ENCODE measurements at places on chromosomes 2 and 18. TPM values are rescaled to one million over a fixed set of nuclear protein-coding genes. Genes with fewer than 3 reads are reported as not detected.

Gene TXNDC2
- not detected for total RNA-seq

Gene ASB18
- not detected for total RNA-seq

Gene MAB21L4
- total RNA-seq = not detected

Gene OTOS
- not detected for total RNA-seq

Gene GPBAR1
- 1.2 TPM for total RNA-seq

DNA sequence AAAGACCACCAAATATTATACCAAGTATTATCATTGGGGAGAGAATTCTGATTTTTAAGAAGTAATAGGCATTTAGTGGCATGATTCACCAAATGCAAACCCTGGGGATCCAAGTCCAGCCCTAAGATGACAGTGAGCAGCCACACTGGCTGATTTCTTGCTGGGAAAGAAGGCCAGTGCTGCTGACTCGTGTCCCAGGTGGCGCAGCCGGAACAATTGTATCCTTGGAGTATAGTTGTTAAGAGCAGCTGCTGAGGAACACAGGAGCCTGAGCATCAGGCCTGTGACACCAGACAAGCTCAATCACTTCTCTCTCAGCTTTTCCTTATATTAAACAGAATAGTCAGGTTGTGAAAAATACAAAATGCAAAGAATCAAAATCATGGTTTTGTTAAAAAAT lies 48.4 kb downstream of the LRP1B start:
- no peaks in the 10 kb centered on the region for H3K27me3 ChIP-seq
- H3K27ac ChIP-seq = no peak overlapping the region
- no peaks in the 10 kb centered on the region for H3K4me1 ChIP-seq
- no peaks in the 10 kb centered on the region for H3K36me3 ChIP-seq

DNA sequence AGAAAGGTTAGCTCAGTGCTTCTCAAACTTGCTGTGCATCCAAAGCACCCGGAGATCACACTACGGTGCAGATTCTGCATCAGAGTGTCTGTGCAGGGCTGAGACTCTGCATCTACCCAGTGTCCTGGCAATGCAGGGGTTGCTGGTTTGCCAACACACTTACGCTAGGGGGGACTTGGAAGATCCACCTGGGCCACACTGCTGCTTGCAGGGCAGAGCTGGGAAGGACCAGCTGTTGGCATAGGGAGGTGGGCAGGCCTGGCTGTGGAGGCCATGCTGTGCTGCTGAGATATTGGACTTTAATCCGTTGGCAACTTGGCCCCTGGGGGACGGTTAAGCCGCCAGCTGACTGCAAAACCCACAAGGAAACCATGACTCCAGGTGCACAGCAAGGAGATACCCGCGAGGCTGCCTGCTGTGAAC lies 397.6 kb upstream of the HS6ST1 start:
- H3K27ac ChIP-seq = no peak overlapping the region
- no peaks in the 10 kb centered on the region for H3K36me3 ChIP-seq
- H3K4me1 ChIP-seq = no peaks in the 10 kb centered on the region
- H3K27me3 ChIP-seq = no peaks in the 10 kb centered on the region

- H3K27me3 ChIP-seq = no peaks in the 10 kb centered on the region
- DNase-seq = no peak
- H3K4me1 ChIP-seq = no peaks in the 10 kb centered on the region
- no peak overlapping the region for H3K4me3 ChIP-seq
- no peaks in the 10 kb centered on the region for H3K36me3 ChIP-seq
These were observed 6.9 kb downstream of the CD8A start for GRCh38 chr2:86783615-86784339.

- no peak overlapping the region for H3K4me3 ChIP-seq
- DNase-seq = no peak
- peaks cover 3% of the 10 kb centered on the region for H3K36me3 ChIP-seq
- no peaks in the 10 kb centered on the region for H3K4me1 ChIP-seq
- no peak overlapping the region for H3K27ac ChIP-seq
These were observed 150.3 kb upstream of the DNMT3A start for GRCh38 chr2:25491966-25492532.

DNA sequence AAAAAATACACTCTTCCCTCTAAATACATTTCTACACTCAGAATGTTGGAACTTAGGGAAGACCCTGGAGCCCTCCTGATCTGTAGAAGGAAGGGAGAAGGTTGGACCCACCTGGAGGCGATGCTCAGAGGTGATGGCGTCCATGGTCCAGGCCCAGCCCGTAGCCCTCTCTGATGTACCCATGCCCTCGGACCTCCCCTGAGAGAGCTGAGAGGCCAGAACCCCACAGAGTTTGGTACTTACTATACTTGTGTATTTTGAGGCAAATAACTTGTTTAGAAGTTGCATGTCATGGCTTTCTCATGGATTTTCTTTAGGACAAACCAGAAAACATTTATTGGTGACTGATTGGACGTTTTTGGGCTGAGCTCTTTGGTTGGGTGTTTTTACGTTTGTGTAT lies 10.5 kb downstream of the CTDP1 start:
- H3K36me3 ChIP-seq = peaks cover 5% of the 10 kb centered on the region
- H3K27me3 ChIP-seq = no peaks in the 10 kb centered on the region
- H3K4me1 ChIP-seq = peaks cover 19% of the 10 kb centered on the region
- no peak overlapping the region for H3K27ac ChIP-seq
- H3K4me3 ChIP-seq = no peak overlapping the region

GRCh38 chr2:204505946-204506345 lies 39.3 kb upstream of the PARD3B start:
- no peaks in the 10 kb centered on the region for H3K36me3 ChIP-seq
- no peaks in the 10 kb centered on the region for H3K4me1 ChIP-seq
- DNase-seq = no peak
- H3K27ac ChIP-seq = no peak overlapping the region

GRCh38 chr2:22481486-22482259 lies 903.3 kb upstream of the KLHL29 start:
- no peak for DNase-seq
- no peaks in the 10 kb centered on the region for H3K36me3 ChIP-seq
- no peak overlapping the region for H3K27ac ChIP-seq
- no peaks in the 10 kb centered on the region for H3K4me1 ChIP-seq

- no peak overlapping the region for H3K4me3 ChIP-seq
- H3K27ac ChIP-seq = no peak overlapping the region
- DNase-seq = no peak
- H3K36me3 ChIP-seq = no peaks in the 10 kb centered on the region
These were observed 14.6 kb upstream of the SEMA4C start for GRCh38 chr2:96884299-96885094.

- DNase-seq = peak; percentile 35
- no peak overlapping the region for H3K4me3 ChIP-seq
- no peaks in the 10 kb centered on the region for H3K36me3 ChIP-seq
- no peaks in the 10 kb centered on the region for H3K4me1 ChIP-seq
These were observed 16.5 kb downstream of the SDC1 start for GRCh38 chr2:20208476-20208859.

DNA sequence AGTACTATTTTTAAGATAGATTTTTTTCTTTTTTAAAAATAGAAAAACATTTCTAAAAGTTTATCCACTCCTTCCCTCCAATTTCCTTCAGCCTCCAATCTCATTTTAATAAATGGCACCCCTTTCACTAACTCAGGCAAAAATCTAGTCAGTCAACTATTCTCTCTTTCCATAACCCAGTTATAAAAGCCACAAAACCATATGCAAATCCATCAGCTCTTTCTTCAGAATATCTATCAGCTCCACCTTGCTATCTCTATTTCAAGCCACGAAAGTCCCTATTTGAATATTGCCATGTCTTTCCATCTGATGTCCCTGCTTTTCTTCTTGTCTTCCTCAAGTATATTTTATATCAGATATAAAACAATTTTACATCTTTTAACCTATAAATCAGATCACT lies 397.1 kb downstream of the ERBB4 start:
- no peak overlapping the region for H3K27ac ChIP-seq
- H3K27me3 ChIP-seq = no peaks in the 10 kb centered on the region
- H3K36me3 ChIP-seq = no peaks in the 10 kb centered on the region
- no peaks in the 10 kb centered on the region for H3K4me1 ChIP-seq

DNA sequence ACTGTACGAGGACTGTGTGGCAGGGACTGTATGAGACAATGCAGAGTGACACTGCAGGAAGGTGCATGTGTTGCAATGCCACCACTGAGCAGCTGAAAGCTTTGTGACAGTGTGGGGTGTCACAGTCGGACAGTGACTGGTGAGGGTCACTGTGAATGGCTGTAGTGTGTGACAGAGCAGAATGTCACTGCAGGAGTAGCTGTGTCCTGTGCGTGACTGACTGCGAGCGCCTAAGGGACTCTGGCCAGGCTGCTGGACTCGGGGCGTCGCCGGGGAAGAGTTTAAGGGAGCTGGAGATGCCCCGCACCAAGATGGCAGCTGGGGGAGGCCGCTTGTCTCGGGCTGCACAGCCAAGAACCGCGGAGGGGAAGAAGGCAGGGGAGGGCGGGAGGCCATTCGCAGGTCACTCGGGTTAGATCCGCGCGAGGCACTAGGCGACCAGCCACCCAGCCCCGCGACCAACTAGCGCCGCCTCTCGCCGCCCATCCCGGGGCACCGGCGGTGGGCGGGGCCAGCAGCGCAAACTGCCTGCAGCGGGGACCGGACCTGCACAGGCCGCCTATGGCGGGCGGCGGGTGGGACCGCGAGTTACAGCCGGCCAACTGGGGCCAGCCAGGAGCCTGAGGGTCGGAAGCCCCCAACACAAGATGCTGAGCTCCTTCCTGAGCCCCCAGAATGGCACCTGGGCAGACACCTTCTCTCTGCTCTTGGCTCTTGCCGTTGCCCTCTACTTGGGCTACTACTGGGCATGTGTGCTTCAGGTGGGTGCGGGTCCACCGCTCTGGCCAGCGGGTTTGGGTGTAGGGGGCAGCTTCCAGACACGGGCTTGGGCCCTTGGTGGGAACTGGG lies at the start of gene ABHD1:
Gene ABHD1 (plus strand): TSS at position 514 of the 849 bp plus-strand sequence. CDS start 134 bp downstream, at position 648.
- no peaks in the 10 kb centered on the region for H3K36me3 ChIP-seq
- H3K4me3 ChIP-seq = peak within 1 kb of the TSS; percentile 55
- peak; percentile 56 for DNase-seq

DNA sequence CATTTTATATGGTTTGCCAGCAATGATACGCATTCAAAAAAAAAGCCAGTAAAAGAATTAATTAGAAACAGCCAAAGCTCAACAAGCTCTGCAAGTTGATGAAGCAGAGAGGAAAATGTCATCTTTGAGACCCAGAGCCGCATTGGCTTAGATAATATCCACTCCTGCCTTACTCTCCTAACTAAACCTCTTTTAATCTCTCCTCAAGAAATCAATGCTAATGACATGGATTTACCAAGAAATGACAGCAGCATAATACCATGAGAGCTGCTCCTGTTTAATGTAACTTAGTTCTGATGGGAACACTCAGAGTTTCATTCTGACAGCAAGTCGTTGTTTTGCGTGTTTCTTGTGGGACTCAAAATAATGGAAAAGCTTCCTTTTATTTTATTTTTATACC lies 1099.4 kb upstream of the PIK3C3 start:
- no peaks in the 10 kb centered on the region for H3K36me3 ChIP-seq
- no peak overlapping the region for H3K4me3 ChIP-seq
- no peak for DNase-seq
- no peak overlapping the region for H3K27ac ChIP-seq
- no peaks in the 10 kb centered on the region for H3K4me1 ChIP-seq

Measured in CD4-positive, alpha-beta memory T cell (primary cell).